ENCODE measurements at places on chromosomes 4 and X. TPM values are rescaled to one million over a fixed set of nuclear protein-coding genes. Genes with fewer than 3 reads are reported as not detected.

TBC1D14 gene
- 29.0 TPM for total RNA-seq

CFAP99 gene
- total RNA-seq, result 0.07 TPM

PARM1 gene
- 0.65 TPM for total RNA-seq

APBB2 gene
- 6.6 TPM for total RNA-seq

S100P gene
- total RNA-seq, result 59.5 TPM

Measured in A549 treated with RU486 at 1 μM for 4 hours (cell line).